HepG2 (cell line): ENCODE measurements at places on chromosomes 2 and 18. TPM values are rescaled to one million over a fixed set of nuclear protein-coding genes. Genes with fewer than 3 reads are reported as not detected.
A peak's percentile ranks its signal among the peaks of the same experiment; 100 is the strongest.

DNA sequence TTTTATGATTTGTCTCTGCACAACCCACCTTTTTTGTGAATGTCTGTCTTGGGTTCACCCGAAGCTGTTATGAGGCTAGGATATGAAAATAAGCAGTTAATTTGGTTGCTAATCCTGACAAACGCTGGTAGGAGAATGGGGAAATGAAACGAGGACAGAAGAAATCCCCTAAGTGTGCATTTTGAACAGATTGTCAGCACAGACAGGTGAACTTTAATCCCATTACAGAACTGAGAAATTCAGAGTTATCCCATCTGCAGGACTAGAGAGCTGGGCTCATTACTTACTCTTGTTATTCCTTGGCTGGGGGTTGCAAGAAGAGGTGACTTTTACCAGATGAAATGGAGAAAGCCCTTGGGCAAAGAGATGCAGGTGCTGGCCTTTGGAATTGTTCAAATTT lies 123.3 kb upstream of the NYAP2 start:
- no peak for DNase-seq

GRCh38 chr18:32289483-32290075 lies 99.7 kb downstream of the MEP1B start:
- peak; percentile 66 for DNase-seq

GRCh38 chr2:239674101-239674980 lies 273.5 kb upstream of the HDAC4 start:
- DNase-seq, result no peak

PRKAG3 gene
- total RNA-seq, result not detected in 2 replicates
